Stomach (tissue), 19 donors: ENCODE measurements at places on chromosomes 11 and 22. TPM values are rescaled to one million over a fixed set of nuclear protein-coding genes. Genes with fewer than 3 reads are reported as not detected.
A peak's percentile ranks its signal among the peaks of the same experiment; 100 is the strongest.

DNA sequence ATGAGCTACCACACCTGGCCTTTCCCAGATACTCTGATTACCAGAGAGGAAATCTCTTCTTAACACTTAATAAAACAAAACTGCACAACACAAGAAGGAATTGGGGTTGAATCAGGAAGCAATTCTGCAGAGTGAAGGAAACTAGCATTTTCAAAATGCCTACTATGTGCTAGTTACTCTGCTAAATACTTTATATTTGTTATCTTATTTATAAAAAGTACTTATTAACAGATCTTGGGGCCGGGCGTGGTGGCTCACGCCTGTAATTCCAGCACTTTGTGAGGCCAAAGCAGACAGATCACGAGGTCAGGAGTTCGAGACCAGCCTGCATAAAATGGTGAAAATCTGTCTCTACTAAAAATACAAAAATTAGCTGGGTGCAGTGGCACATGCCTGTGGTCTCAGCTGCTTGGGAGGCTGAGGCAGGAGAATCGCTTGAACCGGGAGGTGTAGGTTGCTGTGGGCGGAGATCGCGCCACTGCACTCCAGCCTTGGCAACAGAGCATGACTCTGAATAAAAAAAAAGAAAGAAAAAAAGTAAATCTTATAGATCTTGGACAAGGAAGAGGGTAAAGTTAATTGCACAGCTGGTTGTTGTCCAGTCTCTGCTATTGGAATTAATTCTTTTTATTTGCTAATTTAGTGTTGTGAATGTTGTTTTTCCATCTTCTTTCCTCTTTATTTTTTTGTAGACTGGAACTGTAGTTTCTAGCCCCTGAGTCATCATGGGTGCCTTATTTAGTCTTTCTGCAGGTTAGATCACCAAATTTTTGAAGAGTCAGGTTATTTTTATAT is 22.1 kb downstream of the TMEM135 start:
- no peak for DNase-seq
- H3K36me3 ChIP-seq = no peaks in the 10 kb centered on the region
- H3K27ac ChIP-seq = no peak overlapping the region
- H3K4me3 ChIP-seq = no peak overlapping the region
- H3K27me3 ChIP-seq = no peaks in the 10 kb centered on the region
- no peaks in the 10 kb centered on the region for H3K4me1 ChIP-seq

DNA sequence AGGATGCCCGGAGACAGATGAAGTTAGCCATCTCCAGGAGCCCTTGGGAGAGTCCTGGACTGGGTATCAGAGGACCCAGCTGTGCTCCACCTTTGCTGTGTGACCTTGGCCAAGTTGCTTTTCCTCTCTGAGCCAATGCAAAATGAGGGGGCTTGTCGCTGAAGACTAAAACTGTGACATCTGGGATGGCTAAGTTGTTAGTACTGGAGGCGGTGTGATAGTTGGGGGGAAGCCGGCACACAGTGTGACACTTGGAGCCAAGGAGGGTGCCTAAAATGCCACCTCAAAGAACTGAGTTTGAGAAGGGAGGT is 481 bp downstream of the INPP5J start:
- H3K27ac ChIP-seq = no peak overlapping the region
- no peaks in the 10 kb centered on the region for H3K36me3 ChIP-seq
- H3K4me3 ChIP-seq = peak overlapping the region; percentile 50
- peaks cover 18% of the 10 kb centered on the region for H3K4me1 ChIP-seq
- DNase-seq = no peak

DNA sequence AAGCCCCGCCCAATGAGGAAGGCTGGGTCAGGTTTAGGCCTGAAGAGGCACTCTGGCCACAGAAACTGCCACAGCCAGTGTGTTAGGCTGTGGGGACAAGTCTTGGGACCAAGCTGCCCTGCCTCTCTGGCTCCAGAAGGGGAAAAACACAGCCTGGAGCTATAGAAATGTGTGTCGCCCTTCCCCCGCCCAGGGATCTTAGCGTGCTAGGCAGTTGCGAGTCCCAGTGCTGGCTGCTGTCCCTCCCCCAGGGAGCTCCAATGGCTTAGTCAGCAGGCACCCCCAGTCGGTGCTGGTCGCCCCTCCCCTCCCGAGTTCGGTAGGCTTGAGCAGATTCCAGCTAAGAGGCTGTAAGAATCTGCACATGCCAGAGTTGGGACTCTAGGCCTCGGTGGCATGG is 99.5 kb upstream of the API5 start:
- H3K4me3 ChIP-seq = no peak overlapping the region
- no peak for DNase-seq
- no peak overlapping the region for H3K27ac ChIP-seq
- no peaks in the 10 kb centered on the region for H3K27me3 ChIP-seq

Gene CD81
- 219 TPM for total RNA-seq

- DNase-seq = no peak
- no peaks in the 10 kb centered on the region for H3K4me1 ChIP-seq
Observed at GRCh38 chr22:25183949-25184619, 15.6 kb upstream of the CRYBB3 start.

Gene SAA4
- total RNA-seq = not detected

DNA sequence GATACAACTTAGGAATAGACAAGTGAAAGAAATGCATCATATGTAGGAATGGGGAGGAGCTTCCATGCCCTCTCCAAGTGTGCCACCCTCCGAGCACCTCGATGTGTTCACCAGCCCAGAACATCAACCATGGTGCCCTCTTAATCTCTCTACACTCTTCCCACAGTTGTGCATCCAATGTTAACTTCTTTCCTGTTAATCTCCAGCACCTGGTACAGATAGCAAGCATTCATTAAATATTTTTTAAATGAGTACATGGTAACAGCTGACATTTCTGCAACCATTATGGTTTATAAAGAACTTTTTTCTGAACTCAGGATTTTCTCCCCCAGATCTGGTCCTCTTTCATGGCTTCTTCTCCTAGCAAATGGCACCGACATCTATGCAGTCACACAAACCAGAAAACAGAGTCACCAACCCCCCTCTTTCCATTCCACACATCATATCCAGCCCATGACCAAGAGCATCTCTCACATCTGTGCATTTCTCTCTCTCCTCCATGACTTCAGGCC is 118.1 kb upstream of the CLPB start:
- peaks cover 10% of the 10 kb centered on the region for H3K27me3 ChIP-seq
- no peaks in the 10 kb centered on the region for H3K36me3 ChIP-seq
- no peak overlapping the region for H3K4me3 ChIP-seq
- no peaks in the 10 kb centered on the region for H3K4me1 ChIP-seq
- no peak overlapping the region for H3K27ac ChIP-seq

Gene BTG4
- not detected for total RNA-seq

- H3K4me1 ChIP-seq = no peaks in the 10 kb centered on the region
- no peaks in the 10 kb centered on the region for H3K36me3 ChIP-seq
- DNase-seq = no peak
- peaks cover 14% of the 10 kb centered on the region for H3K27me3 ChIP-seq
- H3K27ac ChIP-seq = no peak overlapping the region
Observed at GRCh38 chr22:48448821-48449220, 1378.9 kb downstream of the BRD1 start.
